ENCODE measurements at places on chromosomes 12 and 14. TPM values are rescaled to one million over a fixed set of nuclear protein-coding genes. Genes with fewer than 3 reads are reported as not detected.

FAM90A1 gene
- total RNA-seq, result not detected

COX8C gene
- total RNA-seq, result not detected

GRCh38 chr14:72763892-72764291, 130.0 kb downstream of the DPF3 start:
- peaks cover 3% of the 10 kb centered on the region for H3K4me1 ChIP-seq
- no peak for DNase-seq
- no peak overlapping the region for H3K4me3 ChIP-seq

TPH2 gene
- total RNA-seq, result not detected

BLTP3B gene
- 38.7 TPM for total RNA-seq

GRCh38 chr12:107035733-107036132, 48.8 kb upstream of the MTERF2 start:
- no peak overlapping the region for H3K4me3 ChIP-seq
- no peak for DNase-seq
- H3K27ac ChIP-seq, result no peak overlapping the region
- no peaks in the 10 kb centered on the region for H3K27me3 ChIP-seq

Data from IMR-90 (cell line).